Sigmoid colon (tissue), 7 donors: ENCODE measurements at places on chromosomes 1 and 21. TPM values are rescaled to one million over a fixed set of nuclear protein-coding genes. Genes with fewer than 3 reads are reported as not detected.

GRCh38 chr1:157234705-157235273 lies 96.6 kb upstream of the ETV3 start:
- no peak for DNase-seq

The TFAP2E gene
- not detected for polyA plus RNA-seq

DNA sequence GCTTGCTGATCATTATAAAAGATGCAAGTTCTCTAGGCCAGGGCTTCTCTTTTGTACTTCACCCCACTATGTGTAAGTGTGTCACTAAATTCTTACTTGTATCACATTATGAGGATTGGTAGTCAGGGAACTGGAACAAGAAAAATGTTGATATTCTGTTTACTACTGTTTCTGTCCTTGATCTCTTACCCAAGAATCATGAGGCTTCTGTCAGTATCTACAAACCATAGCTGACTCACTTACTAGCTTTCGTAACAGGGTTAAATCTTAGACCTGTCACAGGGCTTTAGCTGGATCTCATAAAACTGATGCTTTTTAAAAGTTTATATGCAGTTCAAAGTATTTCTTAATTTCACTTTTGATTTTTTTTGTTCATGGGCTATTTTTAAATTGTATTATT lies 681.2 kb downstream of the PLPP3 start:
- no peak for DNase-seq

The FCRL6 gene
- polyA plus RNA-seq: not detected

The DMBX1 gene
- polyA plus RNA-seq: not detected

DNA sequence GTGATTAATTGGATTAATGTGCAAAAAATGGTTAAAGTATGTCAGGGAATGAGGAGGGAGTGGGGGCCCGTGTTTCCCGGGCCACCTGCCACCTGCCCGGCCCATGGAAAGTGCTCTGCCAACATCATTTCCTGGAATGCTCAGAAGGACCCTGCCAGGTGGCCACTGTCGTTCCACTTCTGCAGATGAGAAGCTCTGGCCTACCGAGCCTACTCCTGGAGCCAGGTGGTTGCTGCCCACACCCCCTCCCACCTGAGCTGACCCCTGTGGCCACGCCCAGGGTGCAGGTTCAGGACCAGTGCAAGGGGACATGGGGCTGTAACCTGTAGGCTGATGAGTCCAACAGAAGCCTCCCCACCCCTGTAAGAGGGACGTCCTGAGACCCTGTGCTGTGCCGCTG lies 99.7 kb downstream of the PRDM16 start:
- DNase-seq: no peak

DNA sequence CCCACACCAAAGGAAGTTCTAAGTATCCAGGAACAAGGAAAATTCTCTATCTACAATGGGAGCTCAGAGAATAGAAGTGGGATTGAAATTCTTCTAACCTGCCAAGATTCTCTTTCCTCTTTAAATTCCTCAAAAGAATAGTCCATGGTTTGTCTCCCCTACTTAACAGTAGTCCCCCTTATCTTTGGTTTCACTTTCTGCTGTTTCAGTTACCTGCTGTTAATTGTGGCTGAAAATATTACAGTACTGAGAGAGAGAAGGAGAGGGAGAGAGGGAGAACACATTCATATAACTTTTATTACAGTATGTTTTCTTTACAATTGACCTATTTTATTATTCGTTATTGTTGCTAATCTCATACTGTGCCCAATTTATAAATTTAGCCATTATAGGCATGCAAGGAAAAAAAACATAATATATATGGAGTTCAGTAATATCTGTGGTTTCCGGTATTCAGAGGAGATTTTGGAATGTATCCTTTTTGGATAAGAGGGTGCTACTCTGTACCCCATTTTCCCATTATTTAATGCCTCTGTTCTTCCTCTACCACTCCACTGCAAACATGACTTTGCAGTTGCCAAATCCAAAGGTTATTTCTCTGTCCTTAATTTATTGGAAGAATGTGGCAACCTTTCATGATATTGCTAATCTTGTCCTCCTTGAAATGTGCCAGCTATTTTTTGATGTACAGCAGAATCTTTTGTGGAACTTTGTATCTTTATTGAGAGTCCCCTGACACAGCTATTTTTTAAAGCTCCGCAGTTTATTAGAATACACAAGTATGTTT lies 68.0 kb downstream of the USP25 start:
- no peak for DNase-seq

The CD1B gene
- 0.12 TPM for polyA plus RNA-seq

GRCh38 chr21:41680444-41681347 lies 86.2 kb downstream of the RIPK4 start:
- DNase-seq: no peak

GRCh38 chr21:42002421-42002958 lies 7.7 kb downstream of the ZBTB21 start:
- no peak for DNase-seq

DNA sequence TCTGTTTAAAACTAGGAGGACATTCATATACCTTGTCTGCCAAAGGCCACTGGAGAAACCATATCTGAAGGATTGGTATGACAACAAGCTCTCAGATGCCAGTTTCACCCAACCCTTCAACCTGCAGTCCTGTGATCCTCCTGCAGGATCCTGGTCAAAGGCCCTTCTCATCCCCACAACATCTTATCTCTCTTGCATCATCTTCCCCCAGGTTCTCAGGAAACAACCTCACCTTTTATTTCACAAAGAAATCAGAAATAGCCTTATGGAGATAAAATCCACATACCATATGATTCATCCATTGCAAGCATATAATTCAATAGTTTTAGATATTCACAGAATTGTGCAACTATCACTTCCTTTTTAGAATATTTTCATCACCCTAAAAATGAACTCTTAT lies 104.0 kb upstream of the DSCAM start:
- DNase-seq: no peak

The ARTN gene
- 8.1 TPM for polyA plus RNA-seq

DNA sequence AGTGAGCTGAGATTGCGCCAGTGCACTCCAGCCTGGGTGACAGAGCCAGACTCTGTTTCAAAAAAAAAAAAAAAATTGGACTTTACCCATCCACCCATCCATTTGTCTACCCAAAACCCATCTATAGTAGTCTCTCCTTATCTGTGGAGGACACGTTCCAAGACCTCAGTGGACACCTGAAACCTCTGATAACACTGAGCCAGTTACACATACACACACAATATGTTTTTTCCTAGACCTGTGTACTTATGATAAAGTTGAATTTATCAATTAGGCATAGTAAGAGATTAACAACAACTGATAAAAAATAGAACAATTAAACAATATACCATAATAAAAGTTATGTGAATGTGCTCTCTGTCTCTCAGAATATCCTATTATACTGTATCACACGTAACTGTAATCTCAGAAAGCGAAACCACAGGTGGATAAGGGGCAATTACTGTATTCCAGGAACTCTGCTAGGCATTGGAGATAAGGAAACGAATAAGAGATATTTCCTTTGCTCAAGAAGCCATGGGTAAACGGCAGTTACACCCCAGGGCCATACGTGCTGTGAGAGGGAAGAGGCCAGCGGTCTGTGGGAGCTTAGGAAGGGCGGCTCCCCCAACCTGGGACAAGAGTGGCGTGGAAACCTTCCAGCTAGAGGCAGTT lies 84.2 kb upstream of the DISP3 start:
- DNase-seq: no peak
